ENCODE measurements at places on chromosomes 3 and 15. TPM values are rescaled to one million over a fixed set of nuclear protein-coding genes. Genes with fewer than 3 reads are reported as not detected.

MCTP2 gene
- 1.5 TPM for total RNA-seq

ZIC1 gene
- total RNA-seq, result 0.27 TPM

DNA sequence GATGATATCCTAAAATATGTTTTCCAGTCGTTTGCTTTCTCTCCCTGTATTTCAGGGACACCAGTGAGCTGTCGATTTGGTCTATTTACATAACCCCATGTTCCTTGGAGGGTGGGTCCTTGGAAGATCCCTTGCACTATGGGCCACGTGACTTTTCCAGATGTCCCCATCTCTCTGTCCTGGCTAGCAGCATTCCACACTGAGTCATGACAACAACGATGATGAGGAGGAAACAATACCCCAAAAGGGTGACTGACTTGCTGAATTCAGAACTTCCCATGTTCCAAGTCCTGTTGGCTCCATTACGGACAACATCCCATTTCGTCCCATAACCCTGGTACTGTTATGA is 134.3 kb downstream of the NSMCE3 start:
- ATAC-seq, result no peak

DNA sequence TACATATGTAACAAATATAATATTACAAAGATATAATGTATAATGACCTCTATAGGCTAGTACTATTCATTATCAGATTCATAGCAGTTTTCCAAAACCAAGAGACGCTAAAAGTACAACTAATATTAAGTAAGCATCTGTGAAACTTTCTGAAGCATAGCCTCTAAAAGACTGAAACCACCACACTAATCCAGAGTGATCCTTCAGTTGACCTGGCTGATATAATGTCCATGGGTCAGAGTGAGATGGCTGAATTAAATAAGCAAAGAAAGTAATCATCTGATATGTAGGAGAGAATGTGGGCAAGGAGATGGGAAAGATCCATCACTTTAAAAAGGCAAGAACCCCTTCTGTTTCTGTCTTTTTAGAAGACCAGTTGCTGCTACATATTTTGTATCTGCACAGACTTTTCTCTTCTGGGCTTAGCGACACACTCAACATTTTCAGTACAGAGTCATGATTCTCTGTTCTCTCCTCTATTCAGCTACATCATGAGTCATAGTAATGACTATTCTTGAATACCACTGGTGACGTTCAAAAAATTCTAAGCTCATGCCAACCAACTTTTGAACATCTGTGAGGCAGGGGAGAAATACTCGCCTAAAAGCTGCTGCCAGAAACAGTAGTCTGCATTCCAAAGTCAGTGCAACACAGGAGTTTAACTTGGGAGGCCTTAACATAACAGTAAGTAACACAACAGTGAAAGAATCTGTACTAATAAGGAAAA is 149.6 kb downstream of the MAGI1 start:
- peak; percentile 87 for ATAC-seq

GRCh38 chr15:81294516-81294880 is 29.4 kb downstream of the STARD5 start:
- no peak for ATAC-seq

DNA sequence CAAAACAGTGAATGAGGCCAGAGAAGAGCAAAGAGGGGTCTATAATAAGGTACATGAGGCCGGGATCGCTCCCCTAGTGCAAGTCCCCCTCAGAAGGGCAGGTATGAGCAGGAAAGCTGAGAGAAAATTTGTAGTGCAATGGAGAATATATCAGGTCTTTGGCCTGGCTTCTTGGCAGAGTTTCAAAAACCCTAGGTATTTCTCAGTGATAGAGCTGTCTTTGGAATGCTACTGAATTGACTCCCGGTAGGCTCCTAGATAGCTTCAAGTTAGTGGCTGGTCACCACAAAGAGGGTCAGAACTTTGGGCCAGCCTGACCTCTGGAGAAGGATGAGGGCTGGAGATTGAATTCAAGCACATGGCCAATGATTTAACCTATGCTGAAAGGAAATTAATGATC is 30.6 kb upstream of the OXTR start:
- ATAC-seq, result no peak

- no peak for ATAC-seq
Measured at GRCh38 chr15:67240235-67241131, 14.0 kb downstream of the AAGAB start.

TMEM108 gene
- total RNA-seq, result 3.7 TPM

PIERCE2 gene
- total RNA-seq, result 5.4 TPM

DNA sequence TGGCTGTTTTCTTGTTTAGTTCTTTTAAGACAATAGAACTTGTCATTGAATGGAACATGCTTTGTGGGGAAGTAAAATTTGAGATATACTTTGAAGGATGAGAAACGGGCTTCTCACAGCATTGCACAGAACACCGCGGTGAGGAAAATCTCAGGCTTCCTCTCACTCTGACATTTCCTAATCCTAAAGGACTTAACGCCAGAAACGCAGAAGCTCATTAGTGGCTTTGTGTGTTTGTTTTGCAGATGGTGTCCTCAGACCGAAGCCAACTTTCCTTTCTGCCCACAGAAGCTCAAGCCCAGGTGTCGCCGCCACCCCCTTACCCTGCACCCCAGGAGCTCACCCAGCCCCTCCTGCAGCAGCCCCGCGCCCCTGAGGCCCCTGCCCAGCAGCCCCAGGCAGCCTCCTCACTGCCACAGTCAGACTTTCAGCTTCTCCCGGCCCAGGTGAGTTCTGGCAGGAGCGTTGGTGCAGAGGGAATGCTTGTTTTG is 78.9 kb upstream of the BLM start:
- ATAC-seq, result no peak

GRCh38 chr3:128339491-128340012 is 127.1 kb downstream of the DNAJB8 start:
- no peak for ATAC-seq

- ATAC-seq, result no peak
Measured at GRCh38 chr3:146817704-146818103, 212.6 kb upstream of the PLSCR5 start.

- ATAC-seq, result no peak
Measured at GRCh38 chr3:46186471-46187340, 21.4 kb downstream of the CCR1 start.

UBA7 gene
- 33.1 TPM for total RNA-seq

DNA sequence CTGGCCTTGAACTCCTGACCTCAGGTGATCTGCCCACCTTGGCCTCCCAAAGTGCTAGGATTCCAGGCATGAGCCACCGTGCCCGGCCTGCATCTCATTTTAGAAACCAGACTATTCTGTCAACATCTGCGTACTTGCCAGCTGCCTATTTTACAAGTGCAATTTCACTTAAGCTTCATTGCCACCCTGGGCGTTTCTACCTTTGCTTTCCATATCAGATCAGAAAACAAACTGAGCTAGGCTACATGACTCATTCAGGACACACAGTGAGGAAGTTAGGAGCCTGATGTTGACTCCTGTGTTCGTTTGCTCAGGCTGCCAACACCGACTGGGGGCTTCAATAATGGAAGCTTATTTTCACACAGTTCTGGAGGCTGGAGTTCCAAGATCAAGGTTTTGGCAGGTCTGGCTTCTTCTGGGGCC is 42.3 kb upstream of the KLHL25 start:
- no peak for ATAC-seq

- no peak for ATAC-seq
Measured at GRCh38 chr3:29557186-29557585, 276.3 kb downstream of the RBMS3 start.

DNA sequence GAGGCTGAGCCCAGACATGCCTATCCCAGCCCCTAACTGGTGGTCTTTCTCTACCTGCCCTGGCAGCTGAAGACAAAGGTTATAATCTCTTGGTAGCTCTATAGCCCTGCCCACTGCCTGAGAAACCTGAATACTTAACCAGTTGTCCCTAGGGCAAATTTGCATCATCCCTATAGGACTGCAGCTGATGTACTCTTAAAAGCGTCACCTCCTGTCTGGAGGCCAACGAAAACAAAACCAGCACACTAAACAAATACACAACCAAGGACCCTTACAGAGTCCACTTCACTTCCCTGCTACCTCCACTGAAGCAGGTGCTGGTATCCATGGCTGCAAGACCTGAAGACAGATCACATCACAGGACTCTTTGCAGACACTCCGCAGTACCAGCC is 98.0 kb downstream of the KCNAB1 start:
- ATAC-seq, result no peak

MORC1 gene
- not detected for total RNA-seq

- no peak for ATAC-seq
Measured at GRCh38 chr3:58072052-58072762, 64.0 kb downstream of the FLNB start.

DNA sequence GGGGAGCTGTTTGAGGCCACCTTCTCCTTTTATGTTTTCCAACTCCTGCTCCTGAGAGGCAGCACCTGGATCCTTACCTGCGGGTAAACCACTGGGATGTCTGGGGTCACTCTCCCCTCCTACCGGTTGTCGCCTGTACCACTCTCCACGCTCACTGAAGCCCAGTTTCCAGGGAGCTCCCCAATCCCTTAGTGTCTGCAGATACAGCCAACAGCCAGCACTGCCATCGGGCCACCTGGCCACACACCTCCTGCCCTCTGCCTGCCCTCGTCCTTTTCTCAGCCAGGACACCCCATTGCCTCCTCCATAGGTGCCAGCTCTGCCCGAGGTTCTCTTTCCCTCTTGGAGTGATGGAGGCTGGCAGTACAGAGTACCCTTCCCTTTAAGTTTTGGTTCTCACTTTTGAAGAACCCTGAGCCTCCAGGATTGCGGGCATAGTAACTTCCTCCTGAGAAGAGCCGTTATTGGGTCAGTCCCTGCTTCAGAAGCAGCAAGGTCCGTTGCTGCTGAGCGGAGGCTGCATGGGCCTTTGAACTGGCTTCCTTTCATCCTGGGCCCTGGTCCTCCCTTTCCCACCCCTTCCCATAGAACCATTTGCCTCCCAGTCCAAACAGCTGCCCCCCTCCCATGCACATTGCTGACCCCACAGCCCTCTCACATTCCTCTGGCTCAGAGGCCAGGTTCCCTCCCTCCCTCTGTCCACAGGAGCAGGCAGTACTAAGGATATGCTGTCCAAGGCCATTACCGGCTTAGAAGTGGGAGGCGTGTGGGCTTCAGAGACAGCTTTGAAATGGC is 30.9 kb downstream of the ARNT2 start:
- ATAC-seq, result no peak

GRCh38 chr15:72342385-72342784 is 22.4 kb upstream of the CELF6 start:
- no peak for ATAC-seq

GRCh38 chr3:175288621-175289020 is 429.5 kb downstream of the NAALADL2 start:
- no peak for ATAC-seq

PYGO1 gene
- total RNA-seq, result 21.9 TPM

- ATAC-seq, result no peak
Measured at GRCh38 chr3:157354722-157355121, 81.9 kb upstream of the PTX3 start.

- ATAC-seq, result no peak
Measured at GRCh38 chr15:72787526-72787925, 4.0 kb upstream of the ADPGK start.

GRCh38 chr15:37217567-37217966 is 117.2 kb upstream of the MEIS2 start:
- ATAC-seq, result no peak

- no peak for ATAC-seq
Measured at GRCh38 chr3:61685755-61686154, 124.4 kb downstream of the PTPRG start.

DNA sequence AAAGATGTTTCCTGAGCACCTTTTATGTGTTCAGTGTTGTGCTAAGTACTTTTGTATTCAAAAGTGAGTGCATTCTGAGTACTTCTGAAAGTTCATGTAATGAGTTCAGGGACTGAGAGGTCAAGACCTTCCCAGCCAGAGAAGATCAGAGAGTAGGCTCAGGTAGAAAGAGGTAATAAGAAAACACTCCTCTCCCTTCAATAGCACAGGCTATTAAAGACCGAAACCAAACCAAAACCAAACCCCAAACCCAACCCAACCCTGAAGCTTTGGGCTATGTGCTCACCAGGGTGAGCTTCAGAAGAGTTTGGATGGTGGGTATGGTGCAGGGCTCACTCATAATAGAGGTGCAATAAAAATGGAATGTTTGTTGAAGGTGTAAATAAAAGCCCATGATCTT is 76.7 kb upstream of the FAM3D start:
- no peak for ATAC-seq

DNA sequence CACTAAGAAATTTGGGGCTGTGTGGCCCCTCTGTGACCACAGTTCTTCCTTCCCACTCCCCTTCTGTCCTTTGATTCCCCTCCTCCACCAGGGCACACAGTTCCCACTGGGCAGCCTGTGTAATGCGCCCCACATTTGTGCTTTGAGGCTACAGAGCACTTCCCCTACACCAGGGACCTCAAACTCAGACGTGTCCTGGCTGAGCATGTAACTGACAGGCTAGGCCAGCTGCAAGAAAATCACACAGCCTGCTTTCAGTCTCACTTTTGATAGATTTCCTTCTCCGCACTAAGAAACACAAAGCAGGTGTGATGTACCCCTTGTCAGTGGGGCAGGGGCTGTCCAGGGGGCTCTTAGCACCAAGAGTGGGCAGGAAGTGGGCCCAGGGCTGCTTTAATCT is 29.6 kb downstream of the PRKCD start:
- ATAC-seq, result no peak

DNA sequence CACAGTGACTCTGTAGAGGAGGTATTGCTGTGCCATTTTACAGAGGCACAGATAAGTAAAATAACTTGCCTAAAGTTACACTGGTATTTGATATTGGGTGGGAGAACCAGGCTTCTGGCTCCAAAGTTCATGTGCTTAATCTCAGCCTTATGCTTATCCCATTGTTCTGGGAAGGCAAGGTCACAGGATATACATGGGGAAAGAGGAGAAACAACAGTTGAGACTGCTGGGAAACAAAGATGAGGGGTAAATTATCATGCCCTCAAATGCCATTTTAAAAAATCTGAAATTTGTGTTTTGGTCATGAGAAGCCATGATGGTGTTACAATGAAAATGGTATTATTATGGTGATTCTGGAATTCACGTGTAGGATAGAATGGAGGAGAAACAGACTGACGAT is 54.4 kb downstream of the EOMES start:
- no peak for ATAC-seq

DNA sequence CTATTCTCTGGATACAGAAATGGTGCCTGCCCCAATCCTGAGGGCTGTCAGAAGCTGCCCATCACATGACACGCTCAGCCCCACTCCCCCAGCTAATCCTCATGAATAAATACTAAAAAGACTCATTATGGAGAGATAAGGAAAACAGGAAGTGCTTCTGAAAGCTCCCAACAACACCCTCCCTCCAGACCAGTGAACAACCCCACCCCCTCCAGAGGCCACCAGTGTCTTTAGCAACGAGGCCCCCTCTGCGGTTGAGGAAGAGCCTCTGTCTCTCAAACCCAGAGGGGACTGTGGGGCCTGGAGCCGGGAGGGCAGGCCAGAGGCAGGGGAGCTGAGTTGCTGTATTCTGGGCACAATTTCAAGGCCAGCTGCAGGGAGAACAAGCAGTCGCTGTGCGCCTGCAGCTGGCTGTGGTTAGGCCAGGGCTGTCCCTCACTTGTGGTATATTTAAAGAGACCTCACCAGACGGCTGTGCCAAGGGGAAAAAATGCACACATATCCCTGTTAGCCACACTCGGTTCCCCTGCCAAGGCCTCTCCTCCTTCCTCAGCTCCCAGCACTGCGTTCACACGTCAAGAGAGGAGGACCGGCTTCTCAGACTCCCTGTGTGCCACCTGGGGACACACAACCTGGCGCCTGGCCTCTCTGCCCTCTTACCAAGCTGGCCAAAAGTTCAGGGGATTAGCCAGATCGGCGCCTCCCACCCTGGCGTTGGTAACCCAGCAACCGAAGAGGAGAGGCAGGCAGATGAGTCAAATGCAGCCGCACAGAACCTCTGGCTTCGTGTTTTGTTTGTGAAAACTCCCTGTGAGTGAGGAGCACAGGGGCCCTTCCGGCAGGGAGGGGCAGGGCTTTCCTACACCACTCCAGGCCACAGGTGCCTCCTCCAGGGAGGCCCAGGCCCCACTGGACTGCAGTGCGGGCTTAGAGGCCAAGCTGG is 101.2 kb upstream of the ETV5 start:
- peak; percentile 61 for ATAC-seq

SEMA6D gene
- total RNA-seq, result 3.2 TPM

WDR72 gene
- 1.7 TPM for total RNA-seq
